ENCODE measurements at places on chromosomes 16 and 17. TPM values are rescaled to one million over a fixed set of nuclear protein-coding genes. Genes with fewer than 3 reads are reported as not detected.

WFDC1 gene
- polyA plus RNA-seq: 6.8 TPM

KRT33A gene
- not detected for polyA plus RNA-seq

OR1F1 gene
- polyA plus RNA-seq: 0.12 TPM

GAST gene
- polyA plus RNA-seq: not detected

CFAP52 gene
- 0.22 TPM for polyA plus RNA-seq

KRTAP2-2 gene
- polyA plus RNA-seq: not detected

TMEM88 gene
- 2.1 TPM for polyA plus RNA-seq

CD300H gene
- not detected for polyA plus RNA-seq

FOXO3B gene
- polyA plus RNA-seq: 5.4 TPM

EFTUD2 gene
- polyA plus RNA-seq: 74.8 TPM

NEURL4 gene
- 26.3 TPM for polyA plus RNA-seq

DNA sequence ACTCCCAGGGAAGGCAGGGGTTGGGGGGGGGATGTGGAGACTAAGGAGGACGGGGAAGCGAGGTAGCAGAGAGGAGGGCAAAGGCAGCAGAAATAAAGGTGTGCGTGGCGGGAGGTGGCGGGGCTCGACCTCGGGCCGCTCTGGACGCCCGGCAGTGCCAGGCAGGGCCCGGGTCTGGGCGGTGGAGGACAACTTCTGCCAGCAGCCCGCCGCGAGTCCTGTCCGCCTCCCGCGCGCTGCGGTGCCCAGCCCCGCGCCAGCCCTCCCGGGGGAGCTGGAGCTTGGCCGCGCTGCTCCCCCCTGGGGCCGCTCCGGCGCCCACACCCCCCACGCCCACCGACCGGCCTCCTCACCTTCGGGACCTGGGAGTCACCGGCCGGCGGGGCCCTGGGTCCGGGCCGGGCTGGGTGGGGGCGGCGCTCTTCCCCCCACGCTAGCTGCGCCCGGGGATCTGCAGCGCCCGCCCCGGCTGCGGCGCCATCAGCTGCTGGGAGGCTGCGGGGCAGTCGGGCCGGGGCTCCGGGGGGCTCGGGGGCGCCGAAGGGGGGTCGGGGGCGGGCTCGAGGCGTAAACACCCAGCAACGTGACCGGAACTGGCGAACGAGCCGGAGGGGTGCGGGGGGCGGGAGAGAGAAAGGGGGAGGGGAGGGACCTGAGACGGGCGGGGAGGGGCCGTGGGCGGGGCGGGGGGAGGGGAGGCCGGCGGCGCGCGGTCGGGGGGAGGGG is at the start of gene CCDC92B:
Gene CCDC92B (minus strand): TSS at position 595 of the 726 bp plus-strand sequence. CDS start 14,507 bp downstream, outside the sequence.
- no peak for DNase-seq

- DNase-seq: peak; percentile 9
These were observed 66.0 kb downstream of the GNAO1 start for GRCh38 chr16:56257239-56257638.

DNA sequence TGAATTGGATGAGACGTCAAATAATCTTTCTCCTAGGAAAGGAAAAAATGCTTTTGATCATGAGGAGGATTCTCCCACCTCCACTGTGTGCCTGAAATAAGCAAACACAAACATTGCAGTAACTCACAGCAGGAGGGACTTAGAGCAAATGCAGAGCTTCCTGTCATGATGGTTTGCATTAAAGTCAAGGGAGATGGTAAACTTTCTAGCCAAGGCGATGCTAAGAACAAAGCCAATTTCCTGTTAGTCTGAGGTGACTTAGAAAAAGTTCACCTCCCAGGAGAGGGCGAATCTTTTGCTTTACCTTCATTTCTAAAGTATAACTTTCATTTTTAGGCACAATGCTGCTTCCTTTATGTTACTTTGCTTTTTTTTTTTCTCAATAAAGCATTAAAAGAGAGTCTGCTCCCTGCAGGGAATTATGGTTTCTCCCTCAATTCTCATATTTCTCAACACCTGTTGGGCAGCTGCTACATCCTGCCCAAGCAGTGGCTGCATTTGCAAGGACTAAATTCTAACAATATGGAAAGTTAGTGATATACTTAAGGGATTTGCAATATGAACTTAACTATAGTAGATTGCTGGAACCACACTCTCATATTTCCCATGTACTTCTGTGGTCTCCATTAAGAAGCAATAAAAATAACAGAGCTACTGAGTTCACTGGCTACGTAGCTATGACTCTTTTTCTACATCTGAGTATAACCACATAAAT is 175.6 kb downstream of the PCTP start:
- DNase-seq: no peak

DNA sequence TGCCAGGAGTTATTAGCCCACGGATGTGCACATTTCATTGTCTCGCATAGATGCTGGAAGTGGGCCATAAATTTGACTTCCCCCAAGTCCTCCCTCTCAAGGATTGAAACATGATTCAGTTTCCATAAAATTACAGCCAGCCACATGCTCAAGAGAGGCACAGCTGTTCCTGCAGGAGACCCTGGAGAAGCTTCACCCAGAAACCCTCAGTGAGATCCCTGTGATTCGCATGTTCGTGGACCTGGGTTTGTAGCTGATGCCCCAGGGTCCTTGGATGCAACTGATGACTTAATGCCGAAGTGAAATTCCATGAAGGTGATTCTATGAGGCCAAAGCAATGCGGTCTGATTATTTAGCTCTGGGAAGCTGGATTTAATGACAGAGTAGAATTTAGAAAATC is 24.7 kb upstream of the AQP8 start:
- peak; percentile 19 for DNase-seq

DNA sequence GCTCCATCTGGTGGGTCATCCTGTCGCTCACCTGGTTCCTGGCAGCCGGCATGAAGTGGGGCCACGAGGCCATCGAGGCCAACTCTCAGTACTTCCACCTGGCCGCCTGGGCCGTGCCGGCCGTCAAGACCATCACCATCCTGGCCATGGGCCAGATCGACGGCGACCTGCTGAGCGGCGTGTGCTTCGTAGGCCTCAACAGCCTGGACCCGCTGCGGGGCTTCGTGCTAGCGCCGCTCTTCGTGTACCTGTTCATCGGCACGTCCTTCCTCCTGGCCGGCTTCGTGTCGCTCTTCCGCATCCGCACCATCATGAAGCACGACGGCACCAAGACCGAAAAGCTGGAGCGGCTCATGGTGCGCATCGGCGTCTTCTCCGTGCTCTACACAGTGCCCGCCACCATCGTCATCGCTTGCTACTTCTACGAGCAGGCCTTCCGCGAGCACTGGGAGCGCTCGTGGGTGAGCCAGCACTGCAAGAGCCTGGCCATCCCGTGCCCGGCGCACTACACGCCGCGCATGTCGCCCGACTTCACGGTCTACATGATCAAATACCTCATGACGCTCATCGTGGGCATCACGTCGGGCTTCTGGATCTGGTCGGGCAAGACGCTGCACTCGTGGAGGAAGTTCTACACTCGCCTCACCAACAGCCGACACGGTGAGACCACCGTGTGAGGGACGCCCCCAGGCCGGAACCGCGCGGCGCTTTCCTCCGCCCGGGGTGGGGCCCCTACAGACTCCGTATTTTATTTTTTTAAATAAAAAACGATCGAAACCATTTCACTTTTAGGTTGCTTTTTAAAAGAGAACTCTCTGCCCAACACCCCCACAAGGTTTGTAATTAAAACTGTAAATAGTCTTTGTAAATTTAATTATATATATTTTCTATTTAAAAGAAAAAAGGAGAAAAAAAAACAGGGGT is 1.7 kb downstream of the FZD2 start:
- peak; percentile 60 for DNase-seq

GRCh38 chr16:2825906-2826305 is 4.2 kb upstream of the ZG16B start:
- DNase-seq: no peak

- DNase-seq: no peak
These were observed 207.3 kb downstream of the CCDC182 start for GRCh38 chr17:57537524-57538410.

DNA sequence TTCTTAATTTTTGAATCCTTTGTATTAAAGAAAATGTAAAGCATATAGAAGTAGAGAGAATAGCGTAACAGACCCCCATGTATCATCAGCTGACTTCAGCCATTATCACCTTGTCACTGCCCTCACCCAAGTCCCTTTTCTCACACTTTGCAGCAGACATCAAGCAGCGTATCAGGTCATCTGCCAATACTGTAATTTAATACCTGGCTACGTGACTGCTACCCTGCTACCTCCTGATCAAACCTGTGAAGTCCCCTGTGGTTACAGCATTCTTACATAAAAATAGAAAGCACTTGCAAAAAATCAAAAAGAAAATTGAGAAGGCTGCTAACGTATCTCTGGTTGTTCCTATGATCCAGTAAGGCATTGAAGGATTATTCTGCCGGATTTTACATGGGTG is 96.4 kb downstream of the PLCG2 start:
- DNase-seq: no peak

GRCh38 chr16:71912534-71913275 is 17.4 kb downstream of the IST1 start:
- no peak for DNase-seq

GRCh38 chr16:81480606-81481206 is 36.1 kb downstream of the CMIP start:
- no peak for DNase-seq

GRCh38 chr17:32383926-32384434 is 34.0 kb downstream of the ZNF207 start:
- DNase-seq: no peak

- DNase-seq: peak; percentile 52
These were observed 15.4 kb downstream of the TBX4 start for GRCh38 chr17:61467416-61468262.

DNA sequence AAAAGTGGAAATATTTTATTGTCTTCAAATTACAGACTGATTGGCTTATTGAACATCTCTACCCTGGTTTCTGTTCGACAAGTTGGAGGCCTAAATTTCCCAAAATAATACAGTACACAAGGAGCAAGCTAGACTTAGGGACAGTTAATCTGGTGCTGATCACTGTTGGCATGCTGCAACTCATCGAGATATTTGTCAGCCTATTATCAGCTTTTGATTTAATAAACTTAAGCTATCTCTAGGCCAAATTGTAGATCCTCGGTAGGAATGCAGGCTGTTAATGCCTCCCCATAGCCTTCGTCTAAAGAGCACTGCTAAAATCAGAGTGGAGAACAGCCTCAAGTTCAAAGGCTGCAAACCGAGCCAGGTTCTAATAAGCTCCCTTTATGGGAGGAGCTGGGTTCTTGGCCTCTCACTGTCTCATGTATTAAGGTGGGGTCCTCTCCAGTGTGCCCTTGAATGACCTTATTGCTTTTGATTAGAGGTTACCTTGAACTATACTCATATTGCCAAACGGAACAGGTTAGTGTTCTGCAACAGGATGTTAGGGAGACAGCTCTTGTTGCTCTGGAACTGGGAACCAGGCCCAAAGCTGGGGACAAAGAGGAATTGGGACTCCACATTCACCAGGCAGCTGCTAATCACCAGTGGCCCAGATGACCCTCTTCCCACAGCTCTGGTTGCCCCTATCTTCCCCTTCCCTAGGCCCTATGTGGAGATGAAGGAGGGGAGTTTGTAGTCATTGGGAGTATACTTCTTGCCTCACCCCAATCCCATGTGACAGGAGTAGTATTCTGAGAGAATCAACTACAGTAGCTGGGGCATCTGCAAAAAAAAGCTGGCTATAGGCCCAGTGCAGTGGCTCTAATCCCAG is 69.5 kb upstream of the NOL11 start:
- no peak for DNase-seq

GRCh38 chr17:33847900-33848299 is 407.2 kb upstream of the CCL2 start:
- DNase-seq: no peak

GRCh38 chr16:4879049-4879448 is 31.8 kb downstream of the UBN1 start:
- DNase-seq: no peak

- no peak for DNase-seq
These were observed 113.4 kb downstream of the PITPNC1 start for GRCh38 chr17:67490471-67490870.

GRCh38 chr16:24764916-24765315 is 35.5 kb downstream of the TNRC6A start:
- no peak for DNase-seq

GRCh38 chr16:68980695-68981315 is 124.6 kb upstream of the HAS3 start:
- DNase-seq: no peak

- no peak for DNase-seq
These were observed 57.3 kb downstream of the B9D1 start for GRCh38 chr17:19305256-19305655.

- DNase-seq: no peak
These were observed 26.9 kb downstream of the ABCC1 start for GRCh38 chr16:15976225-15976812.

GRCh38 chr16:19913340-19913645 is 28.6 kb upstream of the GPRC5B start:
- no peak for DNase-seq

DNA sequence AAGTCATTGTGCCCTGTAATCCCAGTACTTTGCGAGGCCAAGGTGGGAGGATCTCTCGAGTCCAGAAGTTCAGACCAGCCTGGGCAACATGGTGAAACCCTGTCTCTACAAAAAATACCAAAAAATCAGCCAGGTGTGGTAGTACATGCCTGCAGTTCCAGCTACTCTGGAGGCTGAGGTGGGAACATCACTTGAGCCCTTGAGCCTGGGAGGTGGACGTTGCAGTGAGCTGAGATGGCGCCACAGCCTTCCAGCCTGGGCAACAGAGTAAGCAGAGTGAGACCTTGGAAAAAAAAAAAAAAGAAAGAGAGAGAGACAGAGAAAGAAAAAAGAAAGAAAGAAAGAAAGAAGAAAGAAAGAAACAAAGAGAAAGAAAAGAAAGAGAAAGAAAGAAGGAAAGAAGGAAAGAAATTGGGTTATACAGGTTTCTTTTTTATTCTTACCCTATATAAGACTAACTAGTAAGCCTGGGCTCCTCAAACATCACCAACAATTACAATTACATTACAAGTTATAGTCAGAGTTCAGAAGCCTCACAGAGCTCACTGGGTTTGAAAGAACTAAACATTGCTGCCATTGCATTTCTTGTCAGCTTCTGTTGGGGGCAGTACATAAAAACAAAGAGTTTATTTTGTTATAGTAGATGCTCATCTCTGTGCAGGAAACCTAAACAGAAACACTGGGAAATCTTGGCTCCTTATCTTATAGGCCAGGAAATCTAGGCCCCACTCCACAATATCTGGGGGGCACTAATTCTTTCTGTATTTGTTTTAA is 6.7 kb upstream of the ABCA9 start:
- no peak for DNase-seq

DNA sequence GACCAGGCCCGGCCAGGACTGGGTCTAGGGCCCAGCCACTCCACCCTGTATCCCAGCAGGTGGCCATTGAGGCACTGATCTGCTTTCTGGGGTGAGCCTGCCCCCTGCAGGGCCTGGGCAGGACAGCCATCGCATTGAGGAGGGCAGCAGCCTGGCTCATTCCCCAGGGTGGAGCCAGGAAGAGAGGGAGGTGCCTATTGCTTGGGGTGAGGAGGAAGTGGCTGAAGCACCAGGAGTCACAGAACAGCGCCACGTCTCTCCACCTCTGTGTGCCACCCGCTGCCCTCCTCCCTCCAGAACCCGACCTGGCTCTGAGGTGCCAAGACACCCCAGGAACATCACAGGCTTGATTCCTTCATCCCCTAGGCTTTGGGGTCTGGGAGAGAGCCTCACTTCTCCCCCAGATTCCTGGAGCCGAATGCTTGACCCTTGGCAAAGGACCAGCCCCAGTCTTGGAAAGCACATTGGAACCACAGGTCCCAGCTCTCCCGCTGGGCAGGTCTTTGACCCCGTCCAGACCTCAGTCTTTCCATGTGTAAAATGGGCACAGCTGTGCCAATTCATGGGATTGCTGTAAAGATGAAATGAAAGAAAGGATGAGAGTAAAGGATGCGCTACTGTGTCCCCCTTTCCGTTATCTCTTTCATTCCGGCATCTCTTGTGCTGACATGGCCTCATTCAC is 7.2 kb upstream of the KRT36 start:
- DNase-seq: peak; percentile 83

Data from IMR-90 (cell line).